ENCODE measurements at places on chromosomes 5 and 9. TPM values are rescaled to one million over a fixed set of nuclear protein-coding genes. Genes with fewer than 3 reads are reported as not detected.

Gene TAF1L
- total RNA-seq: not detected

DNA sequence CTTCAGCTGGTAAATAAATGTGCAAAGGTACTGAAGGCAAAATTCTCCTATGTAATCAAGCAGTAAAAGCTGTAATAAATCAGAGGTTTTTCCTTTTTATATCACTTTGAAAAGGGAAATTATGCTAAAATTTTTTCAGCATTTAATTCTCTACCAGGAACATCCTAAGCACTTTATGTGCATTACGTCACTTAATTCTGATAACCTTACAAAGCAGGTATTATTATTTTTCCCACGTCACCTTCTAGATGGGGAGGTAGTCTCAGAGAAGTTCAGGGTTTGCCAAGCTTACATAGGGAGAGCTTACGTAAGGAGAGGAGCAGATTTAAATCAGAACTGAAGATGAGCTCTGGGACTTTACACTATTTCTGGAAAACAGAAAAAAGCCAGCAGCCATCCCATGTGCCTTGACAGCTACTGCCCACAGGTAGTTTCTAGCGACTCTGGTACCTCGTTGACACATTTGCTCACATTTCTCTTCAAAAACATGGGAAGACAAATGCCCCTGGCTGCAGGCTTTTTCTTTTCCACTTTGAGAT lies 79.0 kb upstream of the IFNK start:
- DNase-seq: no peak
- H3K36me3 ChIP-seq: peaks cover 25% of the 10 kb centered on the region
- no peak overlapping the region for H3K27ac ChIP-seq

- H3K4me1 ChIP-seq: peaks cover 28% of the 10 kb centered on the region
- peak overlapping the region; percentile 98 for H3K27ac ChIP-seq
- DNase-seq: peak; percentile 89
- H3K36me3 ChIP-seq: peaks cover 19% of the 10 kb centered on the region
Observed at GRCh38 chr5:181246276-181247049, 2.8 kb upstream of the RACK1 start.

DNA sequence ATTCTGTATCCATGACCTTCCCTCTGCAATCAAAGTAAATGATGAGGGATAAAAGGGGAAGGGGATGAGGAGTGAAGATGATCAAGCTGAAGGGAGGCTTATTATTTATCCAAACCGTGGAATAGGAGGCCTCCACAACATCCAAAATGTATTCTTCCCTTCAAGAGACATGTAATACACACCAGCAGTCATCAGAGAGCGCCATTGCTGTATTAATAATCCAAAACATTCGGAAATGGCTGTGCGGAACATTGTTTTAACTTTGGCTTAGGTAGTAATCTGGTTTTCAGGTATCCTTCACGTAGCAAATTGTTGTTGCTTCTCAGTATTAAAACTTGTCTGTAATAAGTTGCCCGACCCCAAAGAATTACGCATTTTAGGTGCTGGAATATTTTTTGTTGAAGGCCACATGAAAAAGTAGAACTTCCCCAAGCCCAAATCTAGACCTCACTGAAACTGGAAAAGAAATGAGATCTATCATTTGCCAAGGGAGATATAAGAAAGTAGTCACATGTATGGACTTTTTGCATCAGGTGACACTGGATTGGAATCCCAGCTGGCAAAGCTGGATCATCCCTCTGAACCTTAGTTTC lies 2.6 kb upstream of the BOD1 start:
- peak overlapping the region; percentile 62 for H3K27ac ChIP-seq
- no peak for DNase-seq
- H3K4me1 ChIP-seq: peaks cover 44% of the 10 kb centered on the region
- no peaks in the 10 kb centered on the region for H3K36me3 ChIP-seq

DNA sequence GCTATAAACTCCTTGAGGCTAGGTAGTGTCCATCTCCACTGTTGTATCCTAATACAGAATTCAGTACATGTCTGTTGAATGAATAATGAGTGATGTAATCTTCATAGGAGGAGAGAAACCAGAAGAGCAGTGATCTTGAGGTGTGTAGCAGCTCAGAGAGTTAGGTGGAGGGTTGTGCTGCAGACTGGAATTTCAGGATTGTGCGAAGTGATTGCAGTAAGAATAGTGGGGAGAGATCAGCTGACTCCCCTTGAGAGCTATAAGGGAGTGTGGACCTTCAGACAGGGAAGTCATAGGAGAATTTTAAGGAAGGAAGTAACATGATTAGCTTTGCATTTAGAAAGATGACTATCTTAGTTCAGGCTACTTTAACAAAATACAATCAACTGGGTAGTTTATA lies 4.4 kb downstream of the SNX24 start:
- H3K4me3 ChIP-seq: peak overlapping the region; percentile 14
- H3K36me3 ChIP-seq: peaks cover 3% of the 10 kb centered on the region
- H3K27ac ChIP-seq: peak overlapping the region; percentile 82

DNA sequence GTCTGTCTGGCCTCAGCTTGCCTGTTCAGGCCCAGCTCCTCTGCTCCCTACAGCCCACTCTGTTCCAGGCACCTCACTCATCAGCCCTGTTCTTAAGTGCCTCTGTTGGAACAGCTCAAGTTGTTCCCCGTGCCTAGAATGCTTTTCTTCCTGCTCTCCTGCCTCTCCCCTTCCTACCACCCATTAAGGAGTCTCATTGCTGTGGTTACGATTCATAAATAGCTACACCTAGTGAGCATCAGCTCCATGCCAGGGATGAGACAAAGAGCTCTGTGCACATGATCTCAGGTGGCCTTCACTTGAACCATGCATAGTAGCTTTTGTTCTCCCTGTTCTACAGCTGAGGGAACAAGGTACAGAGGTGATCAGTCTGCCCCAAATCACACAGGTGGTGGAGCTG lies 54.3 kb downstream of the PSD2 start:
- H3K27me3 ChIP-seq: peaks cover 63% of the 10 kb centered on the region
- H3K4me3 ChIP-seq: peak overlapping the region; percentile 76
- peak overlapping the region; percentile 3 for H3K27ac ChIP-seq

DNA sequence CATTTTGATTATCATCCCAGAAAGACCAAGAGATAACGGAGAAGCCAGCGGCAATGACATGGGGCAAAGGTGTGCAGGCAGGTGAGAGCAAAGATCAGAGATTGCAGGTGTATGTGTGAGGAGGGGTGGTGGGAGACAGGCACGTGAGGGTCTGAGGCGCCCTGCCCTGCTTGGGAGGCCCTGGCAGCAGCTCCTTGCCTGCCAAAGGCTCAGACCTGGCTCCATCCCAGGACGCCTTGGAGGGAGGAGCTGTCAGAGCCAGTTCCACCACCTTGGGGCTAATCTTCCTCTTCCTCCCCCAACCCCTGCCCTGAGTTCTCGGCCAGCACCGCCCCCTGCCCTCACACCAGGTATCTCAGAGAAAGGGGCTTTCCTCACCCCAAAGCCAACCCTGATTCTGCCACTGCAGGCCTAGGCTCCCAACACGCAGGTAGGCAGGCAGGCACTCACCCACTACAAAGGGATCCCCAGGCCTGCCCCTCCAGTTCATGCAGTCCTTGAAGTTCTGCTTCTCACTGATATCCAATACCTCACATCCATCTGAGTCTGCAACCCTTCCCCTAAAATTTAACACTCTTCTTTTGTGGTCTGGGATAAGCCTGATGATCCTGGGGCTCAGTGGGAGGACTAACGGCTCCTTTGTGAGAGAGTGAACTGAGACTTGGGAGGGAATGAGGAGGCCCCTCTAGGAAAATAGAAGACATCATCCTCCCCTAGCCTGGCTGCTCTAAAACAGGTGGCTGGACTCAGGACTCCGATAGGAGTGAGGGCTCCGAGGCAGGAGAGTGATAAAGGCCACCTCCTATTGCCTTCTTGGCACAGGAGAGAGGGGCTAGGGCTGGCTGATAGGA lies 1.8 kb downstream of the AQP3 start:
- H3K27ac ChIP-seq: peak overlapping the region; percentile 86
- H3K27me3 ChIP-seq: peaks cover 25% of the 10 kb centered on the region

Measured in type B pancreatic cell (in vitro differentiated cells).